ENCODE measurements at places on chromosomes 4 and X. TPM values are rescaled to one million over a fixed set of nuclear protein-coding genes. Genes with fewer than 3 reads are reported as not detected.

DNA sequence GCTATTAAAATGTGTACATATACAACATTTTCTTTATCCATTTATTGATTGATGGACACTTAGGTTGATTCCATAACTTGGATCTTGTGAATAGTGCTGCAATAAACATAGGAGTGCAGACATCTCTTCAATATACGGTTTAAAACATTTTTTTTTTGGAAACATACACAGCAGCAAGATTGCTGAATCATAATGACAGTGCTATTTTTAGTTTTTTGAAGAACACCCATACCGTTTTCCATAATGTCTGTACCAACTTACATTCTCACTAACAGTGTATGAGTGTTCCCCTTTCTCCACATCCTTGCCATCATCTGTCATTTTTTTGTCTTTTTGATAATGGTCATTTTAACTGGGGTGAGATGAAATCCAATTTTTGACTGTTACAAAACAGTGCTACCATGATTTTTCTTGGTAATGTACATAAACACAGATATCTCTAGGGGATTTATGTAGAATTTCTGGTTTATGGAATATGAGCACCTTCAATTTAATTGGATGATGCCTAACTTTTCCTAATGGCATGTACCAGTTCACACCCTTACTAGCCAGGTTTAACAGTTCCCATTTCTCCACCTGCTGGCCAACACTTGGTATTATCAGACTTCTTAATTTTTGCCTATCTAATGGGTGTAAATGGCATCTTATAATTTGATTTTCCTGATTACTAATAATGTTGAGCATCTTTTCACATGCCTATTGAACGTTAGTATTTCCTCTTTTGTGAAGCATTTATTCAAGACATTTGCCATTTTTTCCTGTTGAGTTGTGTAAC is 21.0 kb upstream of the TMSB15B start:
- no peak for DNase-seq

DNA sequence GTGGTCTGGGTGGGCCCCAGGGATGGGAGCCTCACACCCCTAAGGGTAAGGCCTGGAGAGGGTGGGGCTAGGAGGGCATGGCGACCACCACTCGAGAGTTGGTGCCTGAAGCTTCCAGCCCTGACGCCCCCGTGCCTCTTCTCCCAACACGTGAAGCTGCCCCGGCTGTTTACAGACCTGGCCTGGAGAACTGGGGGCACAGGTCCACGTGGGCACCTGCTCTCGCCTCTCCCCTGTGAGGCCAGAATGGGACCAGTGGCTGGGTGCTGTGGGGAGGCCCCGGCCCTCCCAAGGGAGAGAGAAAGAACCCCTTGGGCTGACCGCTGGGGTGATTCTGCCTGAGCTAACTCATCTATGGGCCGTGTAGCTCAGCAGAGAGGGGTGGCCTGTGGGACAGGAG is 15.5 kb downstream of the NAT8L start:
- DNase-seq, result no peak

- no peak for DNase-seq
These were observed 175.4 kb upstream of the MBNL3 start for GRCh38 chrX:132664273-132664672.

GRCh38 chrX:115525486-115525885 is 35.5 kb upstream of the PLS3 start:
- DNase-seq, result no peak

- no peak for DNase-seq
These were observed 46.9 kb upstream of the YTHDC1 start for GRCh38 chr4:68396756-68397155.

DNA sequence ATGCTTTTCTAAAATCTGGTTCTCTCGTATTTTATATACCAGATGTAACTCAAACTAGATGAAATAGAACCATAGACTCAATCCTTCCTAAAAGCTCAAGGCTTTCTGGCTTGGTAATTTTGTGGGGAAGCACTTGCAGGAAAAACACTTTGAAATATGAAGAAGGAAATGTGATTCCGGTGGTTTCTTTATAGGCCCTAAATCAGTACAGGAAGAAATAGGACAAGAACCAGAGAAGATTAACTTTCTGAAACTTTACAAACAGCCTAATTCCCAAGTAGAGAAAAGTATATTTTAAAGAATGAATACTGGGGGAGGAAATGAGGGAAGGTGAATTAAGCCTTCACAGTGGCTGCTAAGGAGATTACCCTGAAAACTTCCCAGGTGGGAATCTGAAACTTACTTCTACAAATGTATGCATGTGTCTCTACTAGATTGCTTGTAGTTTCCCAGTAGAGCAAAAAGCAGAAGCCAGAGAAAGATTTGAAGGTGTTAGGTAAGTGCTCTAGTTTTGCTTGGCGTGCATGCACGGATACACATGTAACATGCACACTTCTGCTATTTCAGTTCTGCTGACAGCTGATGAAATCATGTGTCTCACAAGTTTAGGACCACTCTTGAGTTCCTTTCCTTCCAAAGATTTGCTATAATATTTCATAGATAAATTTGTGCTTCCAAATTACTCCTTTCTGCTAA is 92.1 kb downstream of the AFF1 start:
- DNase-seq, result no peak

DNA sequence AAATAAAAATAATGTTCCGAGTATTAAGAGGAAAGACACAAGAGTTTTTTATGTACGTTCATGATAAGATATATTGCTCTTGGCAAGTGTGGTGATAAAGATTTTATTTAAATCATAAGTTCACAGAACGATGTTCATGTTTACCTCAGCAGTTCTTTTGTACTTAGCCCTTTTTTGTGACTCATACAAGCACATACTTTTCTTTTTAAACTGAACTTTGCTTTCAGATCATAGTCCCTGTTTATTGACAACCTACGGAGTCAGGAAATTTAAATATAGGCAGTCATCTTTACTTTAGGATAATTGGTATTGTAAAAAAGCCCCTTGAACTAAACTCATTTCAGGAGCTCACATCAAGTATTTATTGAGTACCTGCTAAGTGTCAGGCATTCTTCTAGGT is 1.3 kb upstream of the CTSO start:
- DNase-seq, result no peak

DNA sequence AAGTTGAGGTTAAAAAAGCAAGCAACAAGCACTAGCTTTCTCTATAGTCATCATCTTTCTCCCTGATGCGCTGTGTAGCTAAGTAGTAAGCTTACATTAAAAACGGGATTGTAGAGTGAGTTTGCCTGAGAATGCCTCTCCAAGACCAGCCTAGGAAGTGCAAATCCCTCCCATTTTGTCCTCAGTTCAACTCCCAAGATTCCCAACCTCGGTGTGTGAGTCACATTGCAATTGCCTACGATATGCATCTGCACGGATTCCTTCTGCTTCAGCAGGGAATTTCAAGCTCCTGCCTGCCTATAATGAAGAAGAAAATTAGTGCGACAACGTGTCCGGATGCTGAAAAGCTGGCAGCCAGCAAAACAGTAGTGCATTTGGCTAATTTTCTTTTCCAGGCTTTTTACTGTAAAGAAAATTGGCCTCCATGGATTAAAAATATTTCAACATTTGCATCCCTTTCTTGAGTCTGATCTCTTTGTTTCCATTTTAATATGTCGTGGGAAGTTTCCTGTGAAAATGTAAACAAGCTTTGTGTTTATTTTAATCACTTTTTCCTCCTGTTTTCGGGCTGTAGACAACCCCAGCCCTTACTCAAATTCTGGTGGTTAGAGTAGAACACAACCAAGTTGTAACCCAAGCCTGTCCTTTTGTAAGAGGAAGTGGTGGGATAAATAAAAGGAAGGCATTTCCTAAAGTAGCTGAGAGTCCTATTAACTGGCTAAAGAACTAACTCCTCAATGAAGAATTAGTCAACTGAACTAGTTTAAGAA is 58.4 kb upstream of the TET2 start:
- no peak for DNase-seq

GRCh38 chr4:164876700-164877324 is at the start of gene APELA:
TSS of gene APELA (plus strand) at chr4:164877178. CDS start at chr4:164877332, 154 bp downstream.
- no peak for DNase-seq

DNA sequence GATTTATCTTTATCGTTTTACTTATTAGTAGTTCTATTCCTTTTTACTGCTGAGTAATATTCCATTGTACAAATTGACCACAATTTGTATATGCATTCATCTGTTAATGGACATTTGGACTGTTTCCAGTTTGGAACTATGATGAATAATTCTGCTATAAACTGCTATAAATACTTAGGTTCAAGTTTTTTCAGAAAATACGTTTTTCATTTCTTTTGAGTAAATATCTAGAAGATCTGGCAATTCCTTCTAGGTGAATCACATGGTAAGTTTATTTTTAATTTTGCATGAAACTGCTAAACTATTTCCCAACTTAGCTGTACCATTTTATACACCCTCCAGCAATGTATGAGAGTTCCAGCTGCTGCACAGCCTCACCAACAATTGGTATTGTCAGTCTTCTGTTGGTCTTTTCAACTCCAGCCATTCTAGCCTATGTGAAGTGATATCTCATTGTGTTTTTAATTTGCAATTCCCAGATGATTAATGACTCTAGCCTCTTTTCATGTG is 22.2 kb downstream of the LIN54 start:
- DNase-seq, result no peak

DNA sequence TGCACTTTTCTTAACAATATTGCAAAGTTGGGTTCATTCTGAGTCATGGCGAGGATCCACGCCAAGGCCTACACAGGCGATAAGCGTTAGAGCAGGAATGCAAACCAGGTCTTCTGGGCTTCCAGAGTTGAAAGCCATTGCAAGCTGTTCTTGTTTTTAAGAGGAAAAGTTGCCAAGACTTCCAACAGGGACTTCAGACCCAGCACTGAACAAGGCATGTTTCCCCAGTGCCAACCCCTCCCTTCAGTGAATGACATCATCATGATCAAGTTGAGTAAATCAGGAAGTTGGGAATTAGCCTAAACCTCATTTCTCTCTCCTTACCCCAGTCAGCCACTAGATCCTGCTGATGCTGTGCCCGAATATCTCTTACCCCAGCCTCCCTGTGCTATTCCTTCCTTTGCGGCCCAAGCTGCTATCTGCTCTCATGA is 355.1 kb downstream of the HS3ST1 start:
- DNase-seq, result no peak

DNA sequence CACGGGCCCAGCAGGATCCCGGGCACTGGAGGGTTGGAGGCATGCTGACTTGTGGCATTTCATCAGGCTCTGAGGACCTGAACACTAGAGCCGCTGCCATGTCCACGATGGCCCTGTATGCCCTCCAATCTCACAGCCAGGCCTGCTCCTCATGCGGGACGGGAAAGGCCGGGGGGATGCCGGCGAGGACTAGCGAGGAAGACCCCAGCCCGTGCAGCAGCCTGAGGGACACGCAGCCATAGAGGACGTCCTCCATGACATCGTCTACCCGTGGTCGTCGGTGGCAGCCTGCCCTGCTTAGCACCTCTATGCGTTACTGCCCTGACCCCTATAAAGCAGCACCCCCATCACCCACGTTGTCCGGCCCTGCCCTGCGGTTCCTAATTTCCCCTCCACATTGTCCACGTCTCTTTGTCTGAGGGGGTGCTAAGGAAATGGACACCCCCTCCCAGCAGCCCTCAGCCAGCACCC is 32.6 kb downstream of the HMX1 start:
- peak; percentile 31 for DNase-seq

- DNase-seq, result no peak
These were observed 31.3 kb downstream of the IL13RA2 start for GRCh38 chrX:114985967-114986592.

DNA sequence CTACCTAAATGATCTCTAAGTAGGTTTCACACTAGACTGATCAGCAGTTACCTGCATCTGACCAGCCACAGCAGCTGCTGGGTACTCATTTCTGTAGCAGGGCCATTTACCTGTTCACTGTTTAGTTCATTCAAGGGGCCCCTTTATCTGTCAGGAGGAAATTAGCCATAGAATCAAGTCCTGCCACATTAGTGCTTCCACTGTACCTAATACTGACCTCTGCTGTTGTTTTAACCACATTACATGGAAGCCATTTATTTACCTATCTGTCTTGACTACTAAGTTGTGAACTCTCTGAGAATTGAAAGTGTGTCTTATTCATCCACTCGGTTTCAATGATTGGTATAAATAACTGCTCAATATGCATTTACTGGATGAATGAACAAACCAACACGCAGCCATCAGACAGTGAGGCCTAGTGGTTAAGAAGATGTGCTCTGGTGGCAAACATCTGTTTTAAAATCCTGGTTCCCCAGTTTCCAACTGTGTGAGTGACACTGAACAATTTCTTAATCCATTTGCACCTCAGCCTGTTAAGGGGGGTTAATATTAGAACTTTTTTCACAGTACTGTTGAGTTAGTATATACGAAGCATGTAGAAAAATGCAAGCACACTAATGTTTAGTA is 30.0 kb upstream of the ANXA5 start:
- DNase-seq, result no peak

- no peak for DNase-seq
These were observed 26.5 kb downstream of the HCCS start for GRCh38 chrX:11137543-11138139.

DNA sequence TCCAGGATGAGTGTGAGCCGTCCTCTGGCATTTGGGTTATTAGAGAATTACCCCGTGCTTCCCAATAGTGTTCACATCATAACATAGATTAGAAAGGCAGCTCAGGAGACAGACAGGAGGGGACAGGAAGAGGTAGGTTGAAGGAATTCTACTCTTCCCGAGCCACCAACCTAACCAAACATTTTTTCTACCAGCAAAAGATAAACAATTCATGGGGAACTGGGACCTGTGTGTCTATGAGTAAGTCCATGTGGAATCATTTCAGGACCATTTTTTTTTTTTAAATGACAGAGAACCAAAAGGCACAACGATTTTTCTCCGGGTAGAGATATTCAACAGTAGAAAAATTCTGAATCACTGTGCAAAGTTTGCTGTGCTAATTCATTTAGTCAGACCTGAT is 174.2 kb upstream of the ETNPPL start:
- no peak for DNase-seq

- no peak for DNase-seq
These were observed 66.7 kb upstream of the PRPS1 start for GRCh38 chrX:107561468-107562215.

DNA sequence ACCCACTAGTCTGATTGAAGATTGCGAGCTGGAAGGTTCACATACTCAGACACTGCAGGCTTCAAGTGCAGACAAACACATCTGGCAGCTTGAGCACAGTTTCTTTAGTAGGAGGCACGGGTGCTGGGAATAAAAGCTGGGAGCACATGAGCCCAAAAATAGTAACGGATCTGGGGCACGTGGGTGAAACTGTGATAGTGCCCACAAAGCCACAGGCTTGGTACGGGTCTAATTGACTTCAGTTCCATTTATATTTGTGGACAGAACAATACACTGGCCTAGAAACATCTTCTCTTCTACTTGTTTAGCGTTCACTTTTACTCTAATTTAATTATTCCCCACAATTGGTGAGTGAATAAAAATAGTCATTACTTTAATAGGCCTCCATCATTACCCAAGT is 2370.7 kb downstream of the PCDH7 start:
- no peak for DNase-seq

GRCh38 chr4:82090717-82091116 is 283.1 kb downstream of the HNRNPD start:
- no peak for DNase-seq

- DNase-seq, result no peak
These were observed 200.5 kb downstream of the PABPC4L start for GRCh38 chr4:134001057-134001456.

Gene NAT8L
- total RNA-seq, result not detected

Gene ADGRG2
- not detected for total RNA-seq

Gene SYNPO2
- total RNA-seq, result 0.18 TPM

Gene GRIPAP1
- total RNA-seq, result 140 TPM

Gene CCDC149
- total RNA-seq, result 0.31 TPM

Gene CXCL1
- total RNA-seq, result not detected

Gene KLKB1
- not detected for total RNA-seq

All from activated naive CD4-positive, alpha-beta T cell treated with anti-CD3 and anti-CD28 coated beads, Interleukin-2, amount 50 U/mL, for 72 hours (primary cell).